Type B pancreatic cell (in vitro differentiated cells): ENCODE measurements at places on chromosomes 5 and 9. TPM values are rescaled to one million over a fixed set of nuclear protein-coding genes. Genes with fewer than 3 reads are reported as not detected.

GRCh38 chr9:8365029-8365428 lies 565.5 kb upstream of the DMAC1 start:
- H3K4me1 ChIP-seq = peaks cover 9% of the 10 kb centered on the region
- peaks cover 17% of the 10 kb centered on the region for H3K36me3 ChIP-seq
- no peaks in the 10 kb centered on the region for H3K27me3 ChIP-seq
- DNase-seq = no peak
- no peak overlapping the region for H3K27ac ChIP-seq

DNA sequence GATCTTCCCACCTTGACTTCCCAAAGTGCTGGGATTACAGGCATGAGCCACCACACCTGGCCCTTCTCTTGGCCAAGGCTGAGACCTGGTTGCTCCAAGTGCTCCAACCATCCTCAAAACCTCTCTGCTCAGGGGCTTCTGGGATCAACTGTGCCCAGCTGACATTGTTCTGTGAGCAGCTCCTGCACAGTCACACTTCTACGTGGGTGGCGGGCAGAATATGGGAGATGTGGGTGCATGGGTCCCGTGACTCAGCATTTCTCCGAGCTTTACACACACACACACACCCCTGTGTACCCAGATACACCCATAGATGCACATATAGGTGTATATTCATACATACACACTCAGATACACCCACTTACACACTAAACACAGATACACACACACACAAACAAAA lies 10.5 kb upstream of the MYORG start:
- DNase-seq = peak; percentile 27
- H3K27ac ChIP-seq = no peak overlapping the region
- no peak overlapping the region for H3K4me3 ChIP-seq
- H3K4me1 ChIP-seq = no peaks in the 10 kb centered on the region

- no peak overlapping the region for H3K4me3 ChIP-seq
- peaks cover 41% of the 10 kb centered on the region for H3K36me3 ChIP-seq
- H3K27me3 ChIP-seq = no peaks in the 10 kb centered on the region
- no peak for DNase-seq
- H3K4me1 ChIP-seq = peaks cover 7% of the 10 kb centered on the region
Observed at GRCh38 chr9:131617611-131618010, 72.3 kb downstream of the PRRT1B start.

DNA sequence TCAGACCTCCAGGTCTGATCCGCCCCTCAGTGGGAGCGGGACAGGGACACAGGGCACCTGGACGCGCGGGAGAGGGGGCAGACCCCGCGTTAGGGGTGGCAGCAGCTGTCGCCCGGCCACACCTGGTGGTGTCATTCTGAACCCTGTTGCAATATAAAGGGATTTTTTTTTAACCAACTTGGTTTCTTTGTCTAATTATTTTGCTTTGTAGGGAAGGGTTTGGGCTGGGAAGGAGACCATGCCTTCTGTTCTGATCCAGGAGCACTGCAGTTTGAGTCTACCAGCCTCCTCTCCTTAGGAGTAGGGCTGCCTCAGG lies 10.9 kb upstream of the ASS1 start:
- H3K4me1 ChIP-seq = peaks cover 5% of the 10 kb centered on the region
- DNase-seq = no peak
- no peak overlapping the region for H3K4me3 ChIP-seq
- peaks cover 39% of the 10 kb centered on the region for H3K27me3 ChIP-seq
- no peaks in the 10 kb centered on the region for H3K36me3 ChIP-seq

DNA sequence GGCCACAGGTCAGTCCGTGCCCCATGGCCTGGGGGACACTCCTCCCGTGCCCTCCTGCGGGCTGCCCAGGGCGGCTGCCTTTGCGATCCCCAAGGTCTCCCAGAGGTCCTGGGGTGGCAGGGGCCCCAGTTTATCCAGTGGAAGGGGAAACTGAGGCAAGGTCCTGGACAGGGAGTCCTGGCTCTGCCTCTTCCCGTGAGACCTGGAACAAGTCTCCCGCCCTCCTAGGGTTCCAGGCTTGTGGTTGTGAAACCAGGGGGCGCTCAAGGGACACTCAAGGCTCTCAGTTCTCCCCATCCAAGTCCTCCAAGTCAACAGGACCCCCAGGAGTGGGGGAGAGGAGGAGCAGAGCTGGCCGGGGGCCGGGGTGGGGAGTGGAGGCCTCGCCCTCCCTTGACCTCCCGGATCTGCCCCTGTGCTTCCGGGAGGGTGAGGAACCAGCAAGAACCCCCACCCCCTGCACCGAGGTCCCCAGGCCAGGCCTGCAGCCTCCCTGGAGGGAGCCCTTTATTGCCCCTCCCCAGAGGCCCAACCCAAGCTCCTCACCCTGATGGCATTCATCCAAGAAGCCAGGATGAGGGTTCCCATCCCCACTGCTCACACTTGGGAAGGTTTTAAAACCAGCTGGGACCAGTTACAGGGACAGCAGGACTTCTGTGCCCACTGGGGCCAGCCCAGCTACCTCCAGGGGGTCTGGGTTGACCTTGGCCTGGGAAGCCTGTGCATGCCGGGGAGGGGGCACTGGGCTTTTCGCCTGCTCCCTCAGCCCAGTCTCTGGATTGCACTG lies 24.7 kb upstream of the TMEM250 start:
- H3K27me3 ChIP-seq = peaks cover 2% of the 10 kb centered on the region
- no peak overlapping the region for H3K4me3 ChIP-seq
- DNase-seq = no peak
- H3K36me3 ChIP-seq = no peaks in the 10 kb centered on the region
- H3K4me1 ChIP-seq = peaks cover 3% of the 10 kb centered on the region
- no peak overlapping the region for H3K27ac ChIP-seq

DNA sequence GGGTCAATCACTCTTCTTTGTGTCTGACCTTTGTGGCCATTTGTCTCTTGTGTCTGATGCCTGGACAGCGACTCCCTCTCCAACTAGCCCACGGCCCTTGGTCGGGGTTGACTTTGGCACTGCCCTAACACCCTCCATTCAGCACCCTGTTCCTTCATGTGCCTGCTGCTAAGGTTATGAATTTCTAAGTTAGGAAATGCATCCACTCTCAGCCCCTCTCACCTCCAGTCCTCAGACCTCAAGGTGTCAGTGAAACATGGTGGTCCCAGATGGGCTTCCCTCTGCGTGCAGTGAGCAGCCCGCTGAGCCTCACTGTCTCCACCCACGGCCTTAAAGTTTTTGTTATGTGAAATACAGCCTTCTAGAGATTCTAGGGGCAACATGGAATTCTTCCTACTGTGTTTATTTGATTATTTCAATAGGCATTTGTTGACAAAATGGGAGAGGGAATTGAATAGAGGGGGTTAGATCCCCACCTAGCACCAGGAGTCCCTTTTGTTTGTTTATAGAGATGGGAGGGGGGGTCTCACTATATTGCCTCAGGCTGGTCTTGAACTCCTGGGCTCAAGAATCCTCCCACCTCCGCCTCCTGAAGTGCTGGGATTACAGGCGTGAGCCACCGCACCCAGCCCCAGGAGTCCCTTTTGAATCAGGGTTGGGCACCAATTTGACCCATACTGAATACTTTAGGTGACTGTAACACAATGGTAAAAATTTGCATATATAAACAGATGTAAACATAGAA lies 1.6 kb upstream of the GLIPR2 start:
- DNase-seq = no peak
- no peaks in the 10 kb centered on the region for H3K36me3 ChIP-seq
- peak overlapping the region; percentile 83 for H3K4me3 ChIP-seq
- peaks cover 9% of the 10 kb centered on the region for H3K4me1 ChIP-seq
- no peak overlapping the region for H3K27ac ChIP-seq

GRCh38 chr5:22390888-22391287 lies 462.3 kb downstream of the CDH12 start:
- no peak overlapping the region for H3K27ac ChIP-seq
- no peaks in the 10 kb centered on the region for H3K27me3 ChIP-seq
- H3K4me3 ChIP-seq = no peak overlapping the region
- no peaks in the 10 kb centered on the region for H3K36me3 ChIP-seq
- H3K4me1 ChIP-seq = no peaks in the 10 kb centered on the region

GRCh38 chr5:133884569-133885311 lies 83.7 kb downstream of the C5orf15 start:
- peak overlapping the region; percentile 70 for H3K27ac ChIP-seq
- H3K36me3 ChIP-seq = no peaks in the 10 kb centered on the region
- no peak for DNase-seq
- peak overlapping the region; percentile 10 for H3K4me3 ChIP-seq

GRCh38 chr5:127851964-127852363 lies 148.8 kb downstream of the CCDC192 start:
- H3K36me3 ChIP-seq = no peaks in the 10 kb centered on the region
- no peak overlapping the region for H3K4me3 ChIP-seq
- DNase-seq = no peak
- H3K4me1 ChIP-seq = no peaks in the 10 kb centered on the region

- no peak overlapping the region for H3K27ac ChIP-seq
- peaks cover 4% of the 10 kb centered on the region for H3K27me3 ChIP-seq
- no peak for DNase-seq
- peak overlapping the region; percentile 13 for H3K4me3 ChIP-seq
Observed at GRCh38 chr9:4667681-4668080, 1.4 kb upstream of the SPATA6L start.

DNA sequence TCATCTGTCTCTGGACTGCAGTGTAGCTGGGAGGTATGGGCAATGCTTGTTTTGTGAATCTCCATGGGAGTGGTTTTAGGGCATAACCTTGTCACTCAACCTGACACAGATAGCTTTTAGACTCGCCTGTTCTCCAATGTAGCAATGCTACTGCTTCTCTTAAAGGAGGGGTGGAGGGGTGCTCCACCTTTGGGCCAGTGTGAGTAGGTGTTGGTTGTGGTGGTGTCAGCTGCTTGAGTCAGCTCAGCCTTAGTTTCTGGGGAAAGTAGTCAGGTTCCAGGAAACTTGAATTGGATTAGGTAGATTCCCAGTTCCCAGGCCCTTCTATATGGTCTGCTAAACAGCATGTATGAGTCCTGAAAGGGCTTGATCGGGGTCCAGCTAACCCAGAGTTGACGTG lies 91.1 kb upstream of the PLPPR1 start:
- H3K36me3 ChIP-seq = no peaks in the 10 kb centered on the region
- H3K4me3 ChIP-seq = no peak overlapping the region
- H3K4me1 ChIP-seq = no peaks in the 10 kb centered on the region
- DNase-seq = no peak

DNA sequence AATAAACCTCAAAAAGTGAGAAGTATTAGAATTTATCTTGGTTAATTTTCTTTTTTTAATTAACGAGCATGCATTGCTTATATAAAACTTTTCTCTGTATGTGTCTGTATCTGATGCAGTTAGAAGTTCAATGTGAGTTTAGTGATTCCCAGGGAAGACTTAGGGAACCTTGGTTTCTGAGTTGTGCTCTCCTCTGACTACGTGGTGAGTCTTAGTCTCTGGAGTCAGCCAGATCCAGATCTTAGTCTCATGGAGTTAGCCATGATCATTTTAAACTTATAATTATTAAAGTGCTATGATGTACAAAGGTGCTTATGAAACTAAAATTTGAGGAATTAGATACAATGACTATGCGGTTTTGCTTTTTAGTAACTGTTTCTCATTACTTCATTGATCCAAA lies 285.3 kb upstream of the DMRT1 start:
- H3K4me1 ChIP-seq = peaks cover 23% of the 10 kb centered on the region
- H3K4me3 ChIP-seq = no peak overlapping the region
- H3K36me3 ChIP-seq = peaks cover 4% of the 10 kb centered on the region
- H3K27ac ChIP-seq = no peak overlapping the region

GRCh38 chr5:94310833-94311232 lies 307.6 kb downstream of the KIAA0825 start:
- H3K4me3 ChIP-seq = no peak overlapping the region
- H3K4me1 ChIP-seq = peaks cover 12% of the 10 kb centered on the region
- no peaks in the 10 kb centered on the region for H3K36me3 ChIP-seq
- no peak overlapping the region for H3K27ac ChIP-seq
- DNase-seq = no peak
- no peaks in the 10 kb centered on the region for H3K27me3 ChIP-seq

GRCh38 chr9:27548055-27548741 lies 18.6 kb upstream of the MOB3B start:
- peaks cover 32% of the 10 kb centered on the region for H3K36me3 ChIP-seq
- no peak overlapping the region for H3K27ac ChIP-seq
- no peak for DNase-seq
- H3K4me1 ChIP-seq = no peaks in the 10 kb centered on the region
- H3K27me3 ChIP-seq = no peaks in the 10 kb centered on the region
- no peak overlapping the region for H3K4me3 ChIP-seq

- no peak overlapping the region for H3K4me3 ChIP-seq
- no peaks in the 10 kb centered on the region for H3K36me3 ChIP-seq
- peaks cover 2% of the 10 kb centered on the region for H3K27me3 ChIP-seq
Observed at GRCh38 chr5:149019679-149020078, 43.2 kb downstream of the SH3TC2 start.

- peaks cover 18% of the 10 kb centered on the region for H3K27me3 ChIP-seq
- peaks cover 3% of the 10 kb centered on the region for H3K36me3 ChIP-seq
- peaks cover 14% of the 10 kb centered on the region for H3K4me1 ChIP-seq
- H3K4me3 ChIP-seq = no peak overlapping the region
- H3K27ac ChIP-seq = no peak overlapping the region
Observed at GRCh38 chr5:154406826-154407225, 39.0 kb upstream of the SAP30L start.

DNA sequence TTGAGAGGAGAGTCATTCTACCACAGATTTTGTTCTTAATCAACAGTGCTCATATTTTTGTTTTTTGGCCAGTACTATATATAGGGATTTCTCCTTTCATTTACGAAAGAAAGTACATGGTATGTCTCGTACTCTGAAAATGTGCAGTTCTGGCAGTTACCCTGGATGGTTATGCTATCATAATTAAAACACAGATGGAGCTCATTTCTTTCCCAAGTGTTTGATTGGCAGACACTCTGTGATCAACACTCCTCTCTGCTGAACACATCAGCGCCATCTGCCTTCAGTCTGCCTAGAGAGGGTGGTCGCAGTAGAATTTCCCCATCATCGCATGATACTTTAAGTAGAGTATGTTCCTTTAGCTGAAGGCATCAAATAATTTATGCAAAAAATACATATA lies 64.5 kb downstream of the PAM start:
- no peak overlapping the region for H3K4me3 ChIP-seq
- H3K4me1 ChIP-seq = peaks cover 15% of the 10 kb centered on the region
- no peak for DNase-seq
- no peaks in the 10 kb centered on the region for H3K36me3 ChIP-seq
- no peak overlapping the region for H3K27ac ChIP-seq

DNA sequence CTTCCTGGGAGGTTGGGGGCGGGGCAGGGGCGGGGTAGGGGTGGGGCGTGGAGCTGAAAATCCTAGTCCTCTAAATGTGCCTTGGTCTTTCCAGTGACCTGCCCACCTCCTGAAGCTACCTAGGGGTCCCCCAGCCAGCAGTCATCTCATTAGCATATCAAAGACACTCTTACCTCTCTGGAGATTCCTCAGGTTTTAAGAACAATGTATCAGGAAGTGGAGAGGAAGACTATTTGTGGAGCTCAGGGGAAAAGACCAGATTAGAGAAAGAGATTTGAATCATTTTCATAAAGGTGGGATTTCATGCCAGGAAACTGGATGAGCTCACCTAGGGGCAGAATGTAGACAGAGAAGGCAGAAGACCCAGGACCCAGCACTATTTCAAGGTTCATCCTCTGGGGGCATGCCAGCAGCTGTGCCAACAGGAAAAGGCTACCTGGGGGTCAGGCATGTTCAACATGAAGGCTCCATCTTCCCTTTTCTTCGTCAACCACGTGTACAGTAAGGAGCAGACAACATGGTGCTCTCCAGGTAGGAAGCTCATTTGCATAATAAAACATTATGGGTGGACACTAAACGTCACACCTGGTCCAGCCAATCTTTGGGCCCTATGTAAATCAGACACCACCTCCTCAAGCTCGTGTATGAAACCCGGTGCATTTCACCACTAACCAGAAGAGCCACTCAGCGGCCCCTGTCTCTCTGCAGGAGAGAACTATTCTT lies 6.9 kb downstream of the GMCL2 start:
- H3K27ac ChIP-seq = no peak overlapping the region
- H3K4me3 ChIP-seq = no peak overlapping the region
- H3K36me3 ChIP-seq = no peaks in the 10 kb centered on the region
- H3K4me1 ChIP-seq = no peaks in the 10 kb centered on the region
- no peak for DNase-seq

ANKRD34B gene
- total RNA-seq = 0.07 and 0.19 TPM in 2 replicates

INSL6 gene
- total RNA-seq = not detected in 2 replicates

FAM221B gene
- 1.1 TPM in 1 of 2 replicates, not detected in the other for total RNA-seq

CFAP77 gene
- 1.5 TPM in 1 of 2 replicates, not detected in the other for total RNA-seq

PCDHA5 gene
- total RNA-seq = 0.97 and 2.1 TPM in 2 replicates

SARDH gene
- 0.76 and 6.8 TPM in 2 replicates for total RNA-seq
